ENCODE measurements at places on chromosomes 6 and 20. TPM values are rescaled to one million over a fixed set of nuclear protein-coding genes. Genes with fewer than 3 reads are reported as not detected.
A peak's percentile ranks its signal among the peaks of the same experiment; 100 is the strongest.

SCUBE3 gene
- 0.40 TPM for total RNA-seq

PTCRA gene
- total RNA-seq = not detected

VGLL2 gene
- 28.2 TPM for total RNA-seq

ECT2L gene
- total RNA-seq = 0.09 TPM

AIF1 gene
- total RNA-seq = 29.2 TPM

TRAPPC3L gene
- total RNA-seq = 0.09 TPM

SKIC2 gene
- total RNA-seq = 21.8 TPM

CRIP3 gene
- 1.1 TPM for total RNA-seq

TBC1D32 gene
- total RNA-seq = 12.9 TPM

DNA sequence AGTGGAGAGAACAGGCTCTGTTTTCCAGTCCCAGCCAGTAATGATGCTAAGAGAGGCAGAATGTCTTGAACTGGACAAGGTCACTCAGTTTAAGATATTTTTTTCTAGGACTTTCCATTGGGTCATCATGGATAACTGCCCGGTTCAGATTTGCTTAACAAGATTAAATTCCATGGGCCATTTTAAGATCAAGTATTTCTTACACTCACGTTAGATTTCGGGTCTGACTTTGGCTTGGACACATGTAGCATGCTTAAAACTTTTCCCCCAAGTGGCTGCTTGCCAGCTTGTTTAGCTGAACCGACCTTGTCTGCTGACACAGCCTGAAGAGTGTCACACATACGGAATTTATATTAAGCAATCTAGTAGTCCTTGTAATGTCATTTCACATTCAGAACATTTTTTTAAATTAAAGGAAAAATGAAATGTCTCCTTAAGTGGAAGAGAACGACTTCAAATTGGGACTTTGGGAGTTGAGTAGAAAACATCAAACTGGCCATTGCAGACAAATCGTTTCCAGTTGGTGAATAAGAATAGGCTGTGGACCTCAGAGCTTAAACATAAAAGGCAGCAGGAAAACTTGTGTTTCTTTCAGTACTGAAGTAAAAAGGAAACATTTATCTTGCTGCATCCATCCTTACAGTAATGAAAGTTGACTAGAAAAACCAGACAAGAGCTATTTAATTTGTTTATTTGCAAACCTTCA, 29.0 kb downstream of the ARMC2 start:
- DNase-seq = peak; percentile 93

- no peak for DNase-seq
These were observed 424.7 kb downstream of the MMUT start for GRCh38 chr6:49038294-49038822.

DNA sequence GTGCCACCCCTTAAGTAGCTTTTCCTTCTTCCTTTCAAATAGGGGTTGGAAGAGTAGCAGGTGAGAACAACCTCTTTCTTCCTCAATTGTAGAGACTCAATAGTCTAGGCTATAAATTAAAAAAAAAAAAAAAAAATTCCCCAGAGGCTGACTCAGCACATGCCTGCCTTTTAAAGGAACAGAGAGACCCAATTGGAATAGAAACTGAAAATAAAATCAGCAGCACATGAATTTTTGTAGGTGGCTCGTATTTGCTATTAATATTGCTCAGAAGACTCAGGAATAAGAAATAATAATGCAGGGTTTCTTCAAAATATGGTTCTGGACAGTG, 19.3 kb downstream of the TOP1 start:
- DNase-seq = peak; percentile 27

- peak; percentile 91 for DNase-seq
These were observed 145.5 kb upstream of the RNF24 start for GRCh38 chr20:4160761-4161305.

DNA sequence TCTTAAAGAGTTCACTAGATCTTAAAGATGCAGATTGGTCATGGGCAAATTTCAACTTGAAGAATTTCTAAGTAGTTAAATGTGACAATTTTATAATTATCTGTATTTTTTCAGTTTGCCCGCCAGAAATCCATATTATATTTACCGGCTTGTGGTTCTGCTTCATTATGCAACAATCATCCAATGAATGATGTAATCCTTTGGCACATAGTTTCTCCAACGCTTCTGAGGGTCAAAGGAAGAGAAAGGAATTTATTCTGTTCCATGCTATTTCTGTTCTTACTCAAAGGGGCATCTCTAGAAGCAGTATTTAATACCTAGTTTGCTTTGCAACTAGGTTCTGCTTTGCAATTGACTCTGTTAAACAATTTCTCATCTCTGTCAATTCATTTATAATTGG, 359.3 kb upstream of the PLCB4 start:
- no peak for DNase-seq

GRCh38 chr6:68650142-68650541, 15.1 kb downstream of the ADGRB3 start:
- no peak for DNase-seq

- DNase-seq = no peak
These were observed 92.2 kb downstream of the UNC5CL start for GRCh38 chr6:40946738-40947301.

GRCh38 chr20:25310268-25310920, 62.5 kb downstream of the PYGB start:
- peak; percentile 69 for DNase-seq

DNA sequence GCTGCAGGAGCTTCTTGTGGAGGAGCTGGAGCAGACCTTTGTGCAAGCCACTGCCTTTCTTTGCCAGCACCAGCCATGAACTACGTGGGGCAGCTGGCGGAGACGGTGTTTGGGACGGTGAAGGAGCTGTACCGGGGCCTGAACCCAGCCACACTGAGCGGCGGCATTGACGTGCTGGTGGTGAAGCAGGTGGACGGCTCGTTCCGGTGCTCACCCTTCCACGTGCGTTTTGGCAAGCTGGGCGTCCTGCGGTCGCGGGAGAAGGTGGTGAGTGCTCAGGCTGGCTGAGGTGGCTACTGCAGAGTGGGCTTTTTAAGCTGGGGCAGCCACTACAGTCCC, 5.1 kb downstream of the LPIN3 start:
- no peak for DNase-seq

GRCh38 chr6:83343121-83343520, 87.7 kb downstream of the ME1 start:
- DNase-seq = no peak

DNA sequence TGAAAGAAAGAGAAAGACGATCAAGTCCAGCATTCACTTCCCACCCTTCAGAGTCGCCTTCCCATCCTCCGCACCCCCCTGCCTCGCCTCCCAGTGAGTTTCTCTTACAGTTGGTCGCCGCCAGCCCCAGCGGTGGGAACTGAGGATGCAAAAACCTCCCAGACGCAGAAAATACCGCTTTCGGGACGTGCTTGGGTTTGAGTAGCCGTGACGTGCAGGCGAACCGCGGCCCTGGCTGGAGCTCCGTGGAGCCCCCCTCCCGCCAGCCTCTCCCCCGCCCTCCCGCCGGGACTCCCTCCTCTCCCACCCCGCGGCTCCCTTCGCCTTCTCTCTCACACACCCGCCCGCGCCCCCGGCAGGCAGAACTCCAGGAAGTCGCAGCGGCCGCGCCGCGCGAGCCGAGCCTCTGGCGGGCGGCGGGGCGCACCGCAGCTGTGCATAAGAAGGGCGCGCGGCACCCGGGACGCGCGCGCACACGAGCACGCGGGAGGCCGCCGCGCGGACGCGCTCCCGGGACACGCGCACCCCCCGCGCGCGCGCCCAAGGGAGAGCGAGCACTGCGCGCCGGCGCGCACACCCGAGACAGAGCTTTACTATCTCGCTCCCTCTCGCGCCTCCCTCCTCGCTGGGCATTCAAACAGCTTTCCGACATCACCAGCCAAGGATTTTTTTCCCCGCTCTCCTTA, at the start of gene ADGRB3:
Gene ADGRB3 (plus strand): TSS at position 557 of the 686 bp plus-strand sequence. CDS start 3,394 bp downstream, outside the sequence.
- peak; percentile 94 for DNase-seq

DNA sequence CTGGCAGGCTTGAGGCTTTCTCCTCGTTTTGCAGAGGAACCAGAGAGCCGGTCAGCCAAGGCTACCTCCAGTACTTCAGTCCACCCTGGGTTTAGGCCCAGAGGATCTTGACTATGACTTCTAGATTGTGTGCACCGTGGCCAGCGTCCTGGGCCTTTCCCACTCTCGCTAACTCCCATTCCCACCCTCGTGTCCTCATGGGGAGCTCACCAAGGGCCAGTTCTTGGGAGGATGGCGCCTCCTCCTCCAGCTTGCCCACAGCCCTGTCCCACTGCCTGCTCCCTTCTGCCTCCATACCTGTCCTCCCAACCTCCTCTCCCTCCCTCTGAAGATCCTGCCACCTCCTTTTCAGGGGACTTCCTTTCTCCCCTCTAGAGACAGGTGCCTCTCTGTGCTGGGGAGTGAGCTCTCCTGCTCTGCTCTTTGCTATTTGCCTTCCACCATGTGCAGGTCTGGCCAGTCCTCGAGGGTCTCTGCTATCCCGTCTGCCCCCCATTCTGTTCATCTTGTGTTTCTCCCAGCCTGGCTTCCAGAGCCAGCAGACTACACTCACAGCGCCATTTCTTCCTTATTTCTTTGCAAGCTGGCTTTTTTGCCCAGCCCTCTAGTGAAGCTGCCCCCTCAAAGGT, 4.4 kb upstream of the SYNJ2 start:
- no peak for DNase-seq

GRCh38 chr6:119671105-119671504, 321.5 kb upstream of the MAN1A1 start:
- no peak for DNase-seq

DNA sequence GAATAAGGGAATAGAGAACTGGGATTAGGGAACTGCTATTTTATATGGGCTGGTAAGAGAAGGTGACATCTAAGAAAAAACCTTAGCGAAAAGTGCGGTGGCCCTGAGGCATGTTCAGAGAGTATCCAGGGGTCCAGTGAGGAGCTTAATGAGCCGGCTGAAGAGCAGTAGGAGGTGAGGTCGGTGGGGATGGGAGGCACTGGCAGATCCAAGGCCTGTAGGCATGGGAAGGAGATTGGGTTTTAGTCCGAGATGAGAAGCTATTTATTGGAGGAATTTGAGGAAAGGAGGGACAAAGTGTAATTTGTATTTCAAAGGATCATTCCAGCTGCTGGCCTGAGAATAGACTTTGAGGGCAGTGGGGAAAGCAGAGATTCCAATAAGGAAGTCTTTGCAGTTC, 123.8 kb downstream of the QKI start:
- no peak for DNase-seq
